Activated T-helper 1 cell treated with anti-CD3 and anti-CD28 coated beads, Interleukin-12 subunit alpha, Interleukin-12 subunit beta, Interleukin-2, Interleukin-4 antibody, amounts not matched to agents 30 ng/mL and 10 ng/mL and 1 ng/mL, durations not matched to agents 14 hours and 24 hours and 36 hours (primary cell): ENCODE measurements at places on chromosomes 6 and 20.
A peak's percentile ranks its signal among the peaks of the same experiment; 100 is the strongest.

DNA sequence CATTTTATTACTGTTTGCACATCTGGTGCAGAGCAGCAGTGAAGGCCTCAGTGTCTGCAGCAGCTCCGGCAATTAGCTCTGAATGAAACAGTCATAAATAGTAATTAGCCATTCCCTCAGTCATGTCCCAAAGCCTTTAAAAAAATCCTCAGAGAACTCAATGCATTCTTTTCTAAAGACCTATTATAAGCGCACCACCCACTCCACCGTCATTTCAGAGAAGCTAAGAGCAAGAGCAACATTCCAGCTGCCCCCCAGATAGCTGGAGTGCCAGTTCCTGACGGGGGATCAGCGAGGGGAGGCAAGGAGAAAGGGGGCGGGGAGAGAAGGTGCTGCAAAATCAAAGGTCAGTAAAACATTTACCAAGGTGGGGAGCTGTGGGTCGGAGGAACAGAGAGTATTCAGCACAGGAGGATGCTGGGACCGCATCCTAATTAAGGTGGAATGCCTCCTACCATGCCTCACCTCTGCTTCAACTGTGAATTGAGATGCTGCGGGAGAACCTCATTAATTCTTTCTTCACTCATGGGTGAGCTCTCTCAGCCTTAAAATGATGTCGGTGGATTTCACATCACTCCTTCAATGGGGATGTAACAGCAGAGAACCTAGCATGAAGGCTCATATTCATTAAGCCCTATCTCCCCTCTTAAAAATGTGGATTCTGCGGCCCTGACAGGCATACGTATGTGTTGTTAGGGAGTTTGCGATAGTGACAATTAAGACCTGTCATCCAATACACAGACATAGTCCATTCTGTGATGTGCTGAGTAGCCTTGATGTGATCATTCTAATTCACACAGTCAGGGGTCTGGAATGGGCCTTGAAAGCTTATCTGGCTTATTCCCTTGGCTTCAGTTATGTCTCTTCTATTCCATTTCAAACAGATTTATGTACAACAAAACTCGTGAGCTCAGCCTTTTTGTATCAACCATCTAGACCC lies 469.5 kb upstream of the NRSN1 start:
- no peak for DNase-seq

DNA sequence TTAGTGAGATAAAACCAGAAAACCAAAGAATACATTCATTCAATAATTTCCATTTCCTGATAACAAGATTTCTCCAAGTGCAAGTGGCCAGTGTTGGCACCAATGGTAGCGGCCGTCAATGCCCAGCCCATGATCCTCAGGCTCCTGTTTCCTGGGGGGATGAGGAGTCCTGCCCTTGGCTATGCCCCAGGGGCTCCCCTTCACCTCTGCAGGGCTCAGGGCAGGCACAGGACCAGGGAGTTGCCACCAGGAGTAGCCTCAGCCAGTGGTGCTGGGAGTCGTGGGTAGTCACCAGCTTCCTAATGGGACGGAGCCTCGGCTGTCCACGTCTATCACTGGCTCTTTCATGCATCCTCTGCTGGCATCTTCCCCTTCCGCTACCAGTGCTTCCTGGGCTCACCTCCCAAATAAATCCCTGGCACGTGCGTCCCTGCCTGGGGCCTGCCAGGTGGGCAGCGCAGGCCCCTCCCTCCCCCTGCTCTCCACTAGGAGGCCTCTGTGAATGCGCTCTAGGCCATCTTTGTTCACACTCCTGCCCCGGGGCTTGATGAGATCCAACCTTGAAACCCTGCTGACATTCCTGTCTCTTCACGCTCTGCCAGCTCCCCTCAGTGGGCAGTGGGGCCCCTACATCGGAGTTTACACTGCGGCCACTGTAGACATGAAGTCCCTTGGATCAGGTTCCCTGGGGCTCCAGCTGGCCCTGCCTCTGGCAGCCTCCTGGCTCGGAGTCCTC lies 215.7 kb downstream of the SYNDIG1 start:
- DNase-seq: no peak

DNA sequence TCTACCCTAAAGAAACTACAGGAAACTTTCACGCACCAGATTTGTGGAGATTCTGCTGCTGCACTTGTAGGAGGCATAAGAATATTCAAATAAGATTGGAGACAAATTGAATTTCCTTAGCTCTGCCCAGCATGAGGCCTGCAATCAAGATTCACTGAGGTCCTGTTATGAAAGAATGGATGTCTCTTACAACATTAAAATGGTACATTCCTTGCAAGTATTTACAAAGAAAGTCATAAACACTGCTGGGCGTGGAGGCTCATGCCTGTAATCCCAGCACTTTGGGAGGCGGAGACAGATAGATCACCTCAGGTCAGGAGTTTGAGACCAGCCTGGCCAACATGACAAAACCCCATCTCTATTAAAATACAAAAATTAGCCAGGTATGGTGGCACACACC lies 74.0 kb upstream of the MAP3K4 start:
- DNase-seq: no peak

DNA sequence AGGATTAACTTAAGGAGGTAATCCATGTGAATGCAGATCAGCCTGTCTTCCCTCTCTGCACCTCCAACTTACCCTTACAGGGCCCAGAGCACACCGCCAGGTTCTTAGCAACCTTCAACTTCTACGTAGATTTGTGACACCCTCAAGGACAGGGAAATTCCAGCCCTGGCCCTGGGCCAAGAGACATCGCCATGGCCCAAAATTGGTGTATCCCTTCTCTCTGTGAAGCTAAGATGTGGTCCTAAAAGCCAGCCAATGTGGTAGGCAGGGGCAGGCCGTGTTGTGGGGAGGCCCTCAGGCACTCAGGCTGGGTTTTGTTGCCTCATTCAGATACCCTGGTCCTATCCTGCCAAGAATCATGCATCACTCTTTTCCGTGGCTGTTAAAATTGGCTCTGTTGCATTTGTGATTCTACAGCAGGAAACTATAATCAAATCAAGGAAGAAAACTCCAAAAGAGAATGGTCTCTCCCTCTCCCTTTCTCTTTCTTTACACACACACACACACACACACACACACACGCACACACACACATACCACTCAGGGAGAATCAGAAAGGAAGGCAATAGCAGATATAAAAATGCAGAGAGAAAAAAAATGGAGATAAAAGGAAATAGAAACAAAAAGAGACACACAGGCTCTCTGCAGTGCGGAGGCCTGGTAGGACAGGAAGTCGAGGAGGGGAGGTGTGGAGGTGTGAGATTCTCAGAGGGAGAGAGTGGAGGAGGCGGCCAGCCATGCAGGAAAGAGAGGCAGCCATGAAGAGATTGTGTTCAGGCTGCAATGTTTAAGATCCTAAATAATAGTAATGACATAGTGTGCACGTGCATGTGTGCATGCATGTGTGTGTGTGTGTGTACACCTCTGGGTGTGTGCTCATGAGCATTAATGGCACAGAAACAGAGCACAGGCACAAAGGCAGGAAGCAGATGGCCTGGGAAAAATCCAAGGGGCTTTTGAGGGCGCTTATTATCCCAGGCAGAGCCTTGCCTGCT lies 201.8 kb upstream of the LRFN2 start:
- peak; percentile 49 for DNase-seq

- no peak for DNase-seq
These were observed 69.4 kb downstream of the SNX9 start for GRCh38 chr6:157892363-157892877.
